ENCODE measurements at places on chromosomes 11 and 22.

DNA sequence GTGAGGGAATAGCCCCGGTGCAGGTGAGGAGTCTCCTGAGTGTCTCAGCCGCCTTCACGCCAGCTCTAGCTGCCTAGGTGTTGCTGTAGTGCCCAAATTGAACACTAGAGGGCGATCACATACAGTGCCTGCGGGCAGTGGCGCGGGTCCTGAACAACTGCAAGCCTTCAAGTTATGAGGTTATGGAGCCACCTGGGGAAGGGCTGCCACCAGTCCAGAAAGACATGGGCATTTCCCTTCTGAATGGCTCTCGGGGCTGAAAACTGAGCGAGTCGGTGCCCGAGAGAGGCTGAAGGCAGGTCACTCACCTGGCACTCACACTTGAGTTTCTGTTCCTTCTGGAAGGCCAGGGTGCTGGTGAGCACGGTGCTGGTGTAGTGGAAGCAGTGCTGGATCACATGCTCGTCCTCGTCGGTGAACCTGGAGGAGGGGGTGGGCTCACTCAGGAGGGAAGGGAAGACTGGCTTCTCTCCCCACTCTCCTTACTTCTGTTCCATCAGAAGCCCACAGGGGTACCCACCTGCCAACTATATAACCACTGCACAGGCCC, 88.4 kb downstream of the PDE2A start:
- peak; percentile 69 for DNase-seq

GRCh38 chr11:22690871-22691270, 24.5 kb downstream of the GAS2 start:
- DNase-seq: no peak

GRCh38 chr22:26553056-26553752, 36.7 kb downstream of the TPST2 start:
- peak; percentile 81 for DNase-seq

DNA sequence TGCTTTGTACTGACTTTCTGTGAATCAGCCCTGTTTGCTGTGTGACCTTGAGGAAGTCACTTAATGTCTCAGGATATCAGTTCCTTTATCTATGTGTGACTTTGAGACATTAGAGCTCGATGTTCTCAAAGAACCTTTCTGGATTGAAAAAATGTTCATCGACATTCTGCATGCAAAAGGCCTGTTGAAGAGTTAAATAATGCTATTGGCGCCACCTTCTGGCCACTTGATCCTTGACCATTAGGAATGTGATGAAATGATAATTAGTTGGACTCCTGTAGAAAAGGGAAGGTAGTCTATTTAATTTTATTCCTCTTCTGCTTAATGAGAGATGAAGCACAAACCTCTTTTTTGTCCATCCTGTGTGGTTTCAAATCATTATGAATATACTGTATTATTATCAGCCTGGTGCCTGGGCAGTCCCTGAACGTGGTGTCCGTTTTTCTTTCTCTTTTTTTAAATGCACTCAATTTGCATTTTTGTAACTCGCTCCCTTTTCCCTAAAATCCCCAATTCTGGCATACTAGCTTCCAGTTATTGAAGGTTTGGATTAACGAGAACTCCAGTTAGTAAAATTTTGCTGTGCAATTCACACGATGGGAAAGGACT, 20.7 kb downstream of the ELF5 start:
- DNase-seq: peak; percentile 76

DNA sequence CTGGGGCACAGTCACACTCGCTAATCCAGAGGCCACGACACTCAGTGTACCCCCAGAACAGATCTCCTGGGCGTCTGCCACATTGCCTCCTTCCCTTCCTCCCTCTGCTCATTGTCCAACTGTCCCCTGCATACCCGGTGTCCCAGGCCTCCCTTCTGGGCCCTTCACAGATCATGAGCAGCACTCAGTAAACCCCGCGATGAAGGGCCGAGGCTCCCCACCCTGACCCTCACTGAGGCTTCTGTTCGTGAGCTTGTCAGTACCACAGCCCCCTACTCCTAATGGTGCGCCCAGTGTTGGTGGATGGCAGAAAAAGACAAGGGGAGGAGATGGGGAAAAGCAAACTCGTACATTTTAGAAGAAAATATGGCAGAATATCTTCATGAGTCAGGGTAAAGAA, 12.6 kb downstream of the RSPH14 start:
- no peak for DNase-seq

DNA sequence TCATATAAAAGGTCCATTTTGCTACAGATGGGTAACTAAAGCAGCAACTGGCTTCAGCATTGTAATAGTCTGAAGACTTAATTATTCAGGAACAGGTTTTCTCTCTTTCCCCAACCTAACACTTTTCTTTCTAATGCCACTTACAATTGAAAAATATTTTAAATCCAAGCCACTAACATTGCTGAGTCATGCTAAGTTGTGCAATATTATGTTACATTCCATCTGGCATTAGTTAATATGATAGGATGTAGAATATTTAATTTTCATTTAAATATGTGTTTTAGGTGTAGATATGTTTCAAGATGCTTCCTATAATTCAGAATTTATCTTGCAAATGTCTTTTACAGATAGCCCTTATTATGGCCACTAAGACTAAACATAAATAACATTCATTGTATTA, 98.6 kb downstream of the KIF18A start:
- peak; percentile 69 for DNase-seq

- DNase-seq: peak; percentile 18
Observed at GRCh38 chr11:121321614-121322243, 29.2 kb downstream of the SC5D start.

DNA sequence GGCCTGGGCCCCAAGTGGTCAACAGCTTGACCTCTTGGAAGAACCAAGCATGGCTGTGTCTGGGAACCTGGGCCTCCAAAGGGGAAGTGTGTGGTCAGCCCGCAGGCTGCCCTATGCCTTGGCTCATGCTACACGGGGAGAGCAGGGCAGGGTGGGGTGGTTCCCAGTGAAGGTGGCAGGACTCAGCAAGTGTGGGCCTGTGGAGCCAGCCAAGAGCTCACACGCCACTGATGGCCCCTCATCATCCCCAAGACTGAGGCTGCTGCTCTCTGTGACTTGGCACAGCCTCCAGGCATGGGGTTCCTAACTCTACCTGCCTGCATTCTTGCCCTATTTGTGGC, 15.9 kb upstream of the DGCR8 start:
- no peak for DNase-seq

GRCh38 chr11:86676533-86677154, 4.2 kb upstream of the ME3 start:
- DNase-seq: peak; percentile 42

GRCh38 chr11:18907391-18907790, 31.8 kb downstream of the MRGPRX1 start:
- DNase-seq: no peak

- DNase-seq: no peak
Observed at GRCh38 chr22:39995393-39996252, 869 bp downstream of the FAM83F start.

DNA sequence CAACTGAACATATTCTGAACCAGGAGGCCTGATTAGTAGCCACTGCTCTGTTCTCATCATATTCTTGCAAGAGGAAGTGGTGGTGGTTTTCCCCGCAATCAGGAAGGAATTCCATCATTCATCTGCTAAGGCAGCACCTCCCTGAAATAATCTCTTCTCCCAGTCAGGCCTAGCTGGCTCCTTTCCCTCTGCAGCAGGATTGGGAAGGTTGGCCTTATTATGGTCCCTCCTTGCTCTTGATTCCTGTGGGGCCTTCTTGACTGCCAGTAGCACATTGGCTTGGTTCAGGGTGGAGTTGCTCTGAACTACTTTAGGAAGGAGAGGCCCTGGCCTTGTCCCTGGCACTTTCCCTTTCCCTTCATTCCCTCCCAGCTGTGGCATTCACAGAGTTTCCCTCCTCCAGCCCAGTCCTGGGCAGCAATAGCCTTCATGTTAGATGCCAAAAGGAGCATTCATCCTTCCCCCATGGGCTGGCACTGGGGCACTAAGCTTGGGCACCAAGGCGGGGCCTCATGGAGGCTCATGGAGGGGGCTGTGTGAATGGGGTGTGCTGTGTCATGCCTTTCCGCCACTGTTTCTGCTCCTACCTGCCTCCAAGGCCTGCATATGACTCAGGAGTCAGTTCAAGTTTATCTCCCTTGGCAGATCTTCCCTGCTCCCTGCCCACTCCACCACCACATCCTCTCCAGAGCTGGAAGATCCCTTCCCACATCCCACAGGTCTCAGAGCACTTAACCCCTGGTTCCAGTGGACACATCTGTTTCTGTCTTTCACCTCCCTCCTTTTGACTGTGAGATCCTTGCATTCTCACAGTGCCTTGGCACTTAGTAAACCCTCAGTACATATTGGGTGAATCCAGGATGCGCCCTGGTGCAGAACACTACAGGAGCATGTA, 27.6 kb upstream of the CD44 start:
- DNase-seq: peak; percentile 91

DNA sequence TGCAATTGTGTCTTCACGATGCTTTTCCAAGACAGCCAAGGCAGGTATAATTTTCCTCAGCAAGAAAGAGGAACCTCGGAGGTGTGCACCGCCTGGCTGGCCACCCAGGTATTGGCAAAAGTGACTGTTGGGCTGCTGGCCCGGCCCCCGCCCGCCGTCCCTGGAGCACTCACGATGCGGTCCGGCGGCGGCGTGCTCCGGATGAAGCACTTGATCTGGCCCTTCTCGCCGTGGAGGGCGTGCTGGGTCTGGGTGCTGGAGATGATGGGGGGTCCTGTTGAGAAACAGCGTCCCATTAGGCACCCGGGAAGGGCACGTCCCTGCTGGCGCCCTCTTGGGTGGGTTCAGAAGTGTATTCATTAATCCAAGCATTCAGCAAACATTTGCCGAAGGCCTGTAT, 84.8 kb downstream of the ST3GAL4 start:
- no peak for DNase-seq

GRCh38 chr11:36376888-36377758, 81.0 kb downstream of the PRR5L start:
- DNase-seq: peak; percentile 67

GRCh38 chr22:37353839-37354238, 71.5 kb downstream of the CYTH4 start:
- no peak for DNase-seq

DNA sequence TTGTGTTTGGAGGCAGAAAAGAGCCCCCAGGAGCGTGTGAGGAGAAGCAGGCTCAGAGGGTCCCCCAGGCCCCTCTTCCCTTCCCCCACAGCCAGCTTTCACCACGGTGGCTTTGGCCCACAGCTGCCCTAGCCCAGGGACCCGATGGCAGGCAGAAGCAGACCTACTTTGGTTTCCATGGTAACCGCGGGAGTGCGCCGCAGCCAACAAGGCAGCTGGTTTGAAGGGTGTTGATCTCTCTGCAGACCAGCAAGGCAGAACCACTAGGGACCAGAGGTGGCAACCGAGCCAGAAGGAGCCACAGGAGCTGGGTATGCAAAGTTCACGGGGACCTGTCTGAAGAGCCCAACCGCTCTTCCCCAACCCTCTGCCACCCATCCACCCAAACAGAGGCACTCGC, 69.4 kb downstream of the BUD13 start:
- DNase-seq: peak; percentile 25

DNA sequence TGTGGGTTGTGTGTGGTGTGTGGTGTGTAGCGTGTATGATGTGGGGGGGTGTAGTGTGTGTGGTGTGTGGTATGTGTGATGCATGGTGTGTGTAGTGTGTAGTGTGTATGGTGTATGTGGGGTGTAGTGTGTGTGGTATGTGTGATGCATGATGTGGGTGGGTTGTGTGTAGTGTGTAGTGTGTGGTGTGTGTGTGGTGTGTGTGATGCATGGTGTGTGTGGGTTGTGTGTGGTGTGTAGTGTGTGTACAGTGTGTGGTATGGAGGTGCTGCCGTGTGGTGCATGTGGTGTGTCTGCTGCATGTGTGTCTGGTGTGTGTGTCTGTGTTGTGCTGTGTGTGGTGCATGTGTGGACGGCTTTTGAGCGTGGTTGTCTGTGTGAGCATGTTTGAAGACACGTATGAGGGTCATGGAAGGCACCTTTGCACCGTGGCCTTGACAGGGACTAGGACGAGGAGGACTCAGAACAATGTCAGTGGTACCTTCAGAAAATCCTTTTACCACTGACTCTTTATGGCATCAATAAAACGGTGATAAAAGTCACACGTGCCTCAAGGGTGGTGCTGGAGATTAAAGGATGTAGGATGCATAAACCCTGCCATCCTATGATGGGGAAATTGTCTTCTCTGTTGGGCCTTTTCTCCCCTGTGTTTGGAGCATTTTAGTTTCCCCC, 328.7 kb upstream of the B3GAT1 start:
- no peak for DNase-seq

DNA sequence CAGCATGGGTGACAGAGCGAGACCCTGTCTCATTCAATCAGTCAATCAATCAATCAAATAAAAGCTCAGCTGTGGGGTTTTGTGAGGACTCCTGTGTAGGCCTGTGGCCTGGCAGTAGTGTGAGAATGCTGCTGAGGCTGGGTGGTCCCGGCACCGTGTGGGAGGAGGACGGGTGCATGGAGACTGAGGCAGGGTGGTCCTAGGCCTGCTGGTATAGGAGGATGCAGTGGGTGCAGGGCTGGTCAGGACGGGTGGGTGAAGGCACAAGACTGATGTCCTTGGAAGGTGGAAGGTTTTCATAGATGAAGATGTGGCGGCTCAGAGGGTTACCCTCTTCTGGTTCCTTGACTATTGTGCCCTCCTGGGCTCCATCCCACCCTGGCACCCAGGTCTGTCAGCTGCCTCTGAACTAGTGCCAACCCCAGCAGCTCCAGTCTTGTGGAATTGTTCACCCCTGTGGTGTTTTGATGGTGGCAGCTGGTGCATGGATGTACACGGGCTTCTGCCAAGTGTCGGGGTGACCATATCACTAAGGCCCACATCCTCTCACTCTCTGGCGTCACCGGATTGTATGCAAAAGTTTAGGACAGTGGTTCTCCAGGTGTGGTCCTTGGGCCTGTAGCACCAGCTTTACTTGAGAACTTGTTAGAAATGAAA, 23.7 kb downstream of the TANGO2 start:
- no peak for DNase-seq

DNA sequence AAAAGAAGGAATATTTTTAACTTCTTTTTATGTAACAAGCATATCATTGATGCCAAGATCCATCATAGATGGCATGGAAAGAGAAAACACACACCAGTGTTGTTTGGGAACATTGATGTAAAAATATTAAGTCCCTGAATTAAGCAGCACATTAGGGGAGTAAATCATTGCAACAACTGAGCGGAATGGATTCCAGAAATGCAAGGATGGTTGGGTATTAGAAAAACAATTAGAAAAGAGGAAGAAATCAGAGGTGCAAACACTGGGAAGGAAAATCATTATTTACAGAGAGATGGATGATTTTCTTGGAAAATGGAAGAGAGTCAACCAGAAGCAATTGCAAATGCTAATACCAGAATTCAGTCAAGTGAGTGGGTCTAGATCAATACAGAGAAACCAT, 8.1 kb downstream of the SMIM38 start:
- no peak for DNase-seq

- DNase-seq: no peak
Observed at GRCh38 chr11:130639369-130639768, 190.9 kb downstream of the ADAMTS15 start.

- no peak for DNase-seq
Observed at GRCh38 chr11:64718084-64718779, 4.8 kb downstream of the NRXN2 start.

DNA sequence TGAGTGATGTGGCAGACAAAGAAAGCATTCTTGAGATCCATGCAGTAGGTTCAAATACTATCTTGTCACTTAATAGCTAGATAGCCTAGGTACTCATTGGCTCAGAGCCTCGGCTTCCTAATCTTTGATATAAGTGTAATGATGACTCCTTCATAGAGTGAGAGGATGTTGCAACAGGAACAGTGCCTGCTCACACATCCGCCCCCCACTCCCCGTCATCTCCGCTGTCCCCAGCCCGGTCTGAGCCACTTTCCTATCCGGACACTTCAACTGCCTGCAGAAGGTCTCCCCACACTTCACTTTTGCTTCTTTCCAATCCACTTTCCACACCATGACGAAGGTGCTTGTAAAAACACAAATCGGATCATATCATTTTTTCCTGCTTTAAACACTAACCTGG, 128.8 kb downstream of the NTM start:
- no peak for DNase-seq

Data from cardiac fibroblast (primary cell).